ENCODE measurements at places on chromosomes 5 and 9. TPM values are rescaled to one million over a fixed set of nuclear protein-coding genes. Genes with fewer than 3 reads are reported as not detected.
A peak's percentile ranks its signal among the peaks of the same experiment; 100 is the strongest.

DNA sequence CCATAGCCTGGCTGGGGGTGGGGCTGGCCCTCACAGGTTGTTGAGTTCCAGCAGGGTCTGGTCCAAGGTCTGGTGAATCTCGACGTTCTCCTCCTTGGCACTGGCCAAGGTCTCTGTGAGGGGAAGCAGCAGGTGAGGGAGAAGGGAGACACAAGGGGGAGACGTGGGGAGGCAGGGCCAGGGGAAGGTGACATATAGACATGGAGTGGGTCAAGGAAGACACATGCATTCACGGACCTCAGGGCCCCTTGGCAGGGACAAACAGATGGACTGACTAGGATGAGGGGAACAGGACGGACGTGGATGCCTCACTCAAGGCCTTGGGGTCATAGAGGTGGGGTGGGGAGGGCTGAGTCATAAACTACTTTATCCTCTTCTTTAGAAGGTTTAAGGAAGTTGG, 7.7 kb downstream of the TPM2 start:
- no peak for DNase-seq

SLCO4C1 gene
- total RNA-seq: not detected

DNA sequence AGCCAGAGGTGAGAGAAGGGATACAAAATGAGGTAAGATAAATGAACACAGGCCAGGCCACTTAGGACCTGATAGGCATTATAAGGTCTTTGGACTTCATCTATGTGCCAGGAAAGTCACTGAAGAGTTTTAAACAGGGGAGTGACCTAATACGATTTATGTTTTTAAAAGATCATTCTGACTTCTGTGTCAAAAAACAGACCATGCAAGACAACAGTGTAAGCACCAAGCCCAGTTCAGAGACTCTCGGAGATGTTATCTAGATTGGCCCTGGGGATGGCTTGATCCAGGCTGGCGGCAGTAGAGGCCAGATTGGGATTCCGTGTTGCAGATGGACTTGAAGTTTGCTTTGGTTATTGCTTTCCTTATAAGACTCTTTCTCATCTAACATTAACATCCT, 43.0 kb upstream of the DPYSL3 start:
- DNase-seq: no peak

DROSHA gene
- 54.9 TPM for total RNA-seq

DNA sequence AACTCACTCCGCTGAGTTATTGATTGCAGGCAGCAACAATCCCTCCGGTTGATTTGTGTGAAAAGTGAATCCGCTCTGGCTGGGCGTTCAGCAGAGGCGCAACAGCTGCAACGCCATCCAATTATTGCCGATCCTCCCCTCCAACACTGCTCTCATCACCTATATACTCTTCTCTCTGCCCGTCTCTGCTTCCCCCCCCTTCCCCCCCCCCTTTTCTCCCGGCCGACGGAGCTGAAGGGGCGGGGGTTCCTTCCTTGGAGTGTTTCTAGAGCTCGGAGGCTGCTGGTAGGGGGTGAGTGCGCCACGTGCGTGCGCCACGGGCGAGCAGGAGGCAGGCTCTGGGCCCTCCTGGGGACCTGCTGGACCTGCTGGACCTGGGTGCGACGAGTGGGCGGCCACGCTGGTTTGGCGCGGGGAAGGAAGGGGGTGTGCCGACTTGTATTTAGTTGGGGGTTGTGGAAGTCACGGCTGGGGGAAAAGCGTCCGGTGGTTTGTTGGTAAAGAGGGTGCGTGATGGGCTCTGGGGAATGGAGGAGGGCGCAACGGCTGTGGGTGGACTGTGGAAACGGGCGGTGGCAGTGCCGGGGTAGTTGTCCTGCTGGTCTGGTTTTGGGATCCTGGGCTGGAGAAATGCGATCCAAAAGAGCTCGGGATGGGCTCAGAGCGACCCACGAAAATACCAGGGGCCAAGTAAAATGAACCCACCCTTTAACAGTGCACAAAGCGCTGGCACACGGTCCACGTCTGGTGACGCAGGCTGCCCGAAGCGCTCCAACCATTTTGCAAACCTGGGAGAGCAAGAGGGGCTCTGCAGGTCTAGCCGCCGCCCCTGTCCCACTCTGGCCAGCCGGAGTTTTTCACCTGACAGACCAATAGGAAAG, 6.4 kb upstream of the MEF2C start:
- DNase-seq: peak; percentile 85

DNA sequence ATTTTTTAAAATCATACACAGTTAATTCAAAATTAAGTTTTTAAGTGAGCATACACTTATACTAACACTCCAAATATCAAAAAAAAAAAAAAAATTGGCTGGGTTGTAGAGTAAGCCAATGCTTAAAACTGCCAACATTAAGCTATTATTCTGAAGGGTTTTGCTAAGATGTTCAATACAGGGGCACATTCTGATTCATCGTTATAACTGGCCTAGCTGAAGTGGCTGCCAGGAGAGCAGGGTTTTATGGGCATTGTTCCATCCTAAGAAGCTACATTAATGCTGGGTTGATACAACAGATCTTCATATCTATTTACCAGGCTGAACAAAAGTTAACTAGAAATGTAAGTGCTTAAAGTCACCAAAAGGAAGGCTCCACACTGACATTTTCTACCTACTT, 13.4 kb downstream of the ELAVL2 start:
- no peak for DNase-seq

Measured in ascending aorta (tissue), 2 donors.